ENCODE measurements at places on chromosomes 7 and 10.

- no peak for ATAC-seq
Observed at GRCh38 chr7:1204460-1205140, 28.1 kb upstream of the UNCX start.

DNA sequence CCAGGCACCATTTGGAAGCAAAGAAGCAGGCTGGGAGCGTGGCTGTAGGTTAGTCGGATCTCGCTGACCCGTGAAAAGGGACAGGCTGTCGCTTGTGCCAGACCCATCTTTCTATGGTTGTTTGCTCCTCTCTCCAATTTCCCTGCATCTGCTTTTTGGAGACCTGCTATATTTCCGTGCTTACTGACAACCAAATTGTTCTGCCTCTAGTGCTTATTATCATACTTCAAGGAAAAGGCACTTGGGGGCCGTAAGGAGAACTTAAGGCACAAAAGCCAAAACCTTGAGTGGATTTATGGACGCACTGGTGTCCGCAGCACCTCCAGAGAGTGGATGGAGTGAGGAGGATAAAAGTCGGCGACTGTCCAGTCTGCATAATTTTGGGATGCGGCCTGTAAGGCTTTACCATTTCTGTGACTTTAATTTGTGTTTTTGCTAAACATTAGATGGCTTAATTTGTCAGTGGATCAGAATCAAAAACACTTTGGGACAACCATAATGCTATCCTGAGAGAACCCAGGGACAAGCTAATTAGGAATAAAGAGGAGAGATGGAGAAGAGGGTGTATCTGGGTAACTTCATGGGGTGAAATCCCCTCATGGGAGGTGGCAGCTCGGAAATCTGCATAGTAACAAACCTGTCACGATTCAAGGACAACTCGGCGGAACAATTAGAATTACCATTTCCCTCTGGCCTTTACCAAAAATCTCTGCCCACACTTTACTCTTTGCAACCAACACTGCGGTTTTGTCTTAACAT is 206.7 kb downstream of the HDAC9 start:
- no peak for ATAC-seq

DNA sequence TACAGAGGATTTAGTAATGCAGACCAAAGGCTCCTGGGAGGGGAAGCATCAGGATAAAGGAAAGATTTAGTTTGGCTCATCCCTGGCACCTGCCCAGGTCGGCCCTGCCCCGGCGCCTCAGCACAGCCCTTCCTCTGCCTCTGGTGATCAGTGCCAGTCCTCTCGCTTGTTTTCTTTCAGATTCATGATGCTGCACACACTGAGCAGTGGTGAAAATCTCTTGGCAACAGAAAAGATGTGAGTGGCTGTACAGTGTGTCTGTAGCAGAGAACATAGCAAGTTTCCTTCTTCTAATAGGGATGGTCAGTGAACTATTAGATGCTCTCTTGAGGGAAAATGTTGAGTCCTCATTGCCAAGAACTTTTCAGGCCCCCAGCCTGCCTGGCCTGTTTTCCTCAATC is 994.1 kb downstream of the KCNMA1 start:
- ATAC-seq, result no peak

- no peak for ATAC-seq
Observed at GRCh38 chr7:121428855-121429489, 32.9 kb upstream of the FAM3C start.

GRCh38 chr10:100847440-100847839 is 65.3 kb upstream of the SLF2 start:
- peak; percentile 97 for ATAC-seq

- peak; percentile 91 for ATAC-seq
Observed at GRCh38 chr7:38232502-38233366, 40.7 kb downstream of the TARP start.

- ATAC-seq, result no peak
Observed at GRCh38 chr7:26419198-26419597, 127.5 kb downstream of the SNX10 start.

- ATAC-seq, result no peak
Observed at GRCh38 chr10:88918191-88918905, 34.2 kb downstream of the ACTA2 start.
